ENCODE measurements at places on chromosomes 1 and 21. TPM values are rescaled to one million over a fixed set of nuclear protein-coding genes. Genes with fewer than 3 reads are reported as not detected.

Gene PRAMEF17
- total RNA-seq, result not detected

Gene TRIM17
- total RNA-seq, result not detected

Gene LGR6
- not detected for total RNA-seq

Gene LPAR3
- total RNA-seq, result not detected

- no peak for DNase-seq
Measured at GRCh38 chr1:212553676-212554075, 54.9 kb upstream of the ATF3 start.

- no peak for DNase-seq
Measured at GRCh38 chr1:230263568-230264195, 162.4 kb downstream of the PGBD5 start.

DNA sequence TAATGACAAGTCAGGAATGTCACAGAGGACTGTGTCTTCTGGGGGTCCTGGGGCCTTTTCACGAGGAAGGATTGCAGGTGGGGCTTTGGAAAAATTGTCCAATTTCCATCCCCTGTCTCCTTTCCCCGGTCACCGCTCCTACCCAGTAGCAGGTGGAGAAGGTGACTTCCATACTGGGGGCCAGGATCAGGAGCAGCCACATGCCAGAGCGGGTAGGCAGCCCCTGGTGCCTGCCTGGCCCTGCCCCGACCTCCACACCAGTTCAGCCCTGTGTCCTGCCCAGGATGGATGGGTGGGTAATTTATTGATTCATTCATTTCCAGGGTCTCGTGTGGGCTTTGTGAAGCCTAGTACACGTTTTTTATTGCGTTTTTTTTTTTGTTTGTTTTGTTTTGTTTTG is 51.7 kb downstream of the PRKCZ start:
- no peak for DNase-seq

- DNase-seq, result no peak
Measured at GRCh38 chr1:232307296-232308017, 322.5 kb downstream of the SIPA1L2 start.

DNA sequence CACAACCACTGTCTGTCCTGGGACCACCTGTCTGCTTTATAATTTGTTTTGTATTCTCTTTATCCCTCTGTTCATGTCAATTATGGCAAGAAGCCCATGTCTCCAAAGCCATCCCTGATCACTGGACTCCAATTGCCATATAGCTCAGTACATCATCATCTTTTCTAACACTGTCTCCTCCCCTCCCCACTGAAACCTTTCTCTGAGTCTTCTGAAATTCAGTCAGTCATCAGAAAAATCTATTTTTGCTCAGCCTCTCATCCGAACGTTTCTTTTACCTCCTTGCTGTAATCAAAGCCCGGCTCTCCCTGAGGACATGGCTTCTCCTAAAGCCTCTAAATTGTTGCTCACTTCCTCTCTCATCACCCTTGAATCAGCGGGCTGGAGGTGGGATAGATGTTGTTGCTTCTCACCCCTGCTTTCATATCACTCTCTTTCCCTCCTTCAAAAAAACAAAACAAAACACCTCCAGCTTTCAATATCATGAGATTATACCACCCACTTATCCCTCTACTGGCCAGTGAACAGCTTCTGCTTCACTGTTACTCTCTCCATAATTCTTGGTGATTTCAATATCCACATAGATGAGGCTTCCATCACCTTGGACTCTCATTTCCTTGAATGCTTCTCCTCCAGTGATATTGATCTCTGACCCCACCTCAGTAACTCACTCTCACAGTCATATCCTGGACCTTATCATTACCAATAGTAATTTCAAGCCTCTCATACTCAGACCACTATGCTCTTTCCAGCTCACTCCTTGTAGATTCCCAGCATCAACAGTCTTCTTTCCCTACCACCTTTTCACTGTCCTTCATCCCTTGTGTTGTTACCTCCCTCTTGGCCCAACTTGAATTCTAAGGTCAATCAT is 27.8 kb downstream of the RAB3B start:
- no peak for DNase-seq

DNA sequence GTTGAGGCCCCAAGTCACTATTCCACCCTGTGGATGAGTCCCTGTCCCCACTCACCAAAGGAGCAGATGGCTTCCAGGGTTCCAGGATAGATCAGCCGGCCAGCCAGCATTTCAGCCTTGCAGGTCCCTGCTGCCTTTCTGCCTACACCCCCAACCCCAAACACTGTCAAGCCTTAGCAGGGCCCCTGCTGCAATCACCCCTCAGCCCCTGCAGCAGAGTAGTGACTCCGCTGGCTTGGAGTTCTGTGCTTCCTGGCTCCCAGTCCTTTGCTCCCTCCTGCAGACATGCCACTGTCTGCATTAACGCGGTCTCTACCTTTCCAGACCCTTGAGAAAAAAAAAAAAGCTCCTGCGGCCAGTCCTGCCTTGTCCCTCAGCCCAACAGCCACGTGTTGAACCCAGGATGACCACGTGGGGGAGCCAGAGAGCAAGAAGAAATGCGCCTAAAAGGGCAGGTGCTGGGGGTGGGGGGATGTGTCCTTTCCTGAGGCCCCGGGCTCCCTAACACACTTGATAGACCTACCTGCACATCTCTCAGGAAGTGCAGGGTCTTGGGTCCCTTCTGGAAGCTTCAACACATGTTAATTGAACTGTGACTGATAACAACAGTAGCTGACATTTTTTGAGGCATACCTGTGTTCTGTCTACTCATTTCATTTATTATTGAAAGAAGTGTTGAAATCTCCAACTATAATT is 37.4 kb downstream of the RASSF5 start:
- peak; percentile 71 for DNase-seq

Data from uterus (tissue), 4 donors.